ENCODE measurements at places on chromosomes 5 and 9.

GRCh38 chr5:90682278-90682677, 123.7 kb downstream of the ADGRV1 start:
- DNase-seq, result no peak

GRCh38 chr5:168669156-168669555, 90.0 kb upstream of the PANK3 start:
- no peak for DNase-seq

DNA sequence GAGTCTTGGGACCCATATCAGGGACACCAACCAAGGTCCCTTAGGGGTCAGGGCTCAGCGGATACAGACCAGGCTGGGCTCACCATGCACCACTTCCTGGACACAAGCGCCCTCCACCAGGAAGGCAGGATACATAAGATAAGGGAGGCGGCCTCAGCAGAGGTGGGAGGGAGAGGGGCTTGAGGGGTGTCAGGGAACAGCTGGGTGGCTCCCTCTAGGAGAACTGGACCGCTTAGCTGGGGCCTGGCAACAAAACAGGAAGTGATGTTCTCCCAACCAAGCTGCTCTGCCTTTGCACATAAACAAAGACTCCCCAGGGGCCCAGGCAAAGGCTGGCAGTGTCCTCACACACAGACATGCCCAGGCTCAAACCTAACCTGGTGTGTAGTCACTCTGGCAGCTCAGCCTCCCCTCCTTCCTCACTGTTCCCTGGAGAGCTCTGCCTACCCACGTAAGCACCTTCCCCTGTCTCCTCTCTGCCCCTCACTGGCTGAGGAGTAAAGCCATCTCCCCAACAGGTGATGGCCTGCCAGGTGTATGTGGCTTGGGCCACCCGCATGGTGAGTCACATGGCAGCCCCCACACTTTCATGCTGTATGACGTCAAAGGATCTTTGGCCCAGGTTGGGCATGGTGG, 5.8 kb upstream of the BICD2 start:
- DNase-seq, result no peak

DNA sequence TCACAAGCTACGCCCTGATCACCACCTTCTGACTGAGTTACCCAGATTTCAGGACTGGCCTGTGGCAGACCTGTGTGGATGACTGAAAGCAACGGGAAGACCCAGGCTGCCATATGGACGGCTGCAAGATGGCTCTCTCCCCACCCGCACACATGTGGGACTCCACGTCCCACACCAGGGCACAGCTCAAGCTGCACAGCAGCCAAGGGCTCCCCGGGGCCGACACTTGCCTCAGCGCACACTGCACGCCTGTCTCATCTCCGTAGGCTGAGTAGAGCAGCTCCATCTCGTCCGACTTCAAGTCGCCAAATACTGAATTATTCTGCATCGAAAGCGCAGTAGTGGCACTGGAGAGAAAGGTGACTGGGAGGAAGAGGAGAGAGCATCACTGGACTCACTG, 14.5 kb downstream of the BRD9 start:
- DNase-seq, result no peak

- no peak for DNase-seq
Measured at GRCh38 chr5:110441035-110441434, 285.4 kb downstream of the TMEM232 start.

GRCh38 chr5:154881986-154882385, 23.6 kb downstream of the CNOT8 start:
- no peak for DNase-seq

DNA sequence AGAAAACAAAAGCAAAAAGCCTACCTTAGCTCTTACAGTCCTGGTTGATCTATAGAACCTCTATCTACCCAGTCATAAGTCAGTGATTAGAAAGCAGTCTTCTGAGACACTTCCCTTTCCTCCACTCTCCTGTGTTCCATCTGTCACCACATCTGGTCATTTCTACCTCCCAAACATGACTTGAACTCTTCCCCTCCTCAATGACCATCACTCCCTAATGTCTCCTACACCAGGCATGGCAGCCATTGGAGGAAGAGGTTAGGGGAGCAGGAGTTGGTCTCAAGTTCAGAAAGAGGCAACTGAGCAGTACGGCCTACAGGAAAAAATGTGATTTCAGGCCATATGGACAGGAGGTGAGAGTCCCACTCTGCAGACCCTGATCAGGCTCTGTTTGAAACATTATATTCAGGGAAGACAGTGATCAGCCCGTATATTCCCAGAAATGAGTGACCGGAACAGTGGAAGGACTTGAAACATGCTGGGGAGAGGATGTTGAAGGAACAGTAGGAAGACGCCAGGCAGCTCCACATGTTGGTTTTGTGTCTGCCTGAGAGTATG, 12.0 kb downstream of the ABLIM3 start:
- no peak for DNase-seq

GRCh38 chr5:145141534-145141933, 693.6 kb downstream of the PRELID2 start:
- no peak for DNase-seq

- no peak for DNase-seq
Measured at GRCh38 chr5:539469-540070, 15.3 kb upstream of the SLC9A3 start.

- DNase-seq, result no peak
Measured at GRCh38 chr5:154683101-154683880, 71.9 kb upstream of the LARP1 start.

Measured in hippocampal formation (tissue), 2 donors.